ENCODE measurements at places on chromosomes 3 and 15.

DNA sequence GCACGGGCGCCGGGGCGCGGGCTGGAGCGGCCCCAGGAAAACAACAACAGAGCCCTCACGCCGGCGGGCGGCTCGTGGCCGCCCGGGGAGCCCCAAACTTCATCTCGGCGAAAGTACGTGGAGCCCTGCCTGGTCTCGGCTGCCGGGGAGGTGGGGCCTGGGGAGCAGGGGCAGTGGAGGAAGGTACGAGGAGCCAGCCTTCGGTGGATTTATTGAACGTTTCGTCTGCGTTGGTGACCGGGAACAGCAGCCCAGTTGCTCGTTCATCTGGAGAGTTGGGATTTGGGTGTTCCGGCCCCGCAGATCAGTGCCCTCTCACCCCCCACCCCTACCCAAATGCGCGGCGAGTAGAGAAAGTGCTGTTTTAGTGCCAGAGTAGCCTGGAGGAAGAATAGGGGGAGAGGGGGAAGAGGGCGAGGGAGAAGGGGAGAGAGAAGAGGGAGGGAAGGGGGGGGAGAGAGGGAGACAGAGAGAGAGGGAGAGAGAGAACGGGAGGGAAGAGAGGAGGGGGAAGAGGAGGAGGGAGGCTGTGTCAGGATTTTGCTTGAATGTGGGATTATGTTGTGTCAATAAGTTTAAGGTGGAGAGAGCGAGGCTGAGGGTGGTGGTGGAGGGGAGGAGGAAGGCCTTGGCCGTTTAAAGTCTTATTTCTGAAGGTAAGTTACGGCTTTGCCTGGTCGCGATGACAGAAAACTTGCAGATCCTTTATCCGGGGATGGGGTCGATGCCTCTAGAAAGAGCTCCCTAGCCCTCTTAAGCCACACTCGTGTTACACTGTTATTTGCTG is 970 bp downstream of the BBX start:
- DNase-seq, result no peak

DNA sequence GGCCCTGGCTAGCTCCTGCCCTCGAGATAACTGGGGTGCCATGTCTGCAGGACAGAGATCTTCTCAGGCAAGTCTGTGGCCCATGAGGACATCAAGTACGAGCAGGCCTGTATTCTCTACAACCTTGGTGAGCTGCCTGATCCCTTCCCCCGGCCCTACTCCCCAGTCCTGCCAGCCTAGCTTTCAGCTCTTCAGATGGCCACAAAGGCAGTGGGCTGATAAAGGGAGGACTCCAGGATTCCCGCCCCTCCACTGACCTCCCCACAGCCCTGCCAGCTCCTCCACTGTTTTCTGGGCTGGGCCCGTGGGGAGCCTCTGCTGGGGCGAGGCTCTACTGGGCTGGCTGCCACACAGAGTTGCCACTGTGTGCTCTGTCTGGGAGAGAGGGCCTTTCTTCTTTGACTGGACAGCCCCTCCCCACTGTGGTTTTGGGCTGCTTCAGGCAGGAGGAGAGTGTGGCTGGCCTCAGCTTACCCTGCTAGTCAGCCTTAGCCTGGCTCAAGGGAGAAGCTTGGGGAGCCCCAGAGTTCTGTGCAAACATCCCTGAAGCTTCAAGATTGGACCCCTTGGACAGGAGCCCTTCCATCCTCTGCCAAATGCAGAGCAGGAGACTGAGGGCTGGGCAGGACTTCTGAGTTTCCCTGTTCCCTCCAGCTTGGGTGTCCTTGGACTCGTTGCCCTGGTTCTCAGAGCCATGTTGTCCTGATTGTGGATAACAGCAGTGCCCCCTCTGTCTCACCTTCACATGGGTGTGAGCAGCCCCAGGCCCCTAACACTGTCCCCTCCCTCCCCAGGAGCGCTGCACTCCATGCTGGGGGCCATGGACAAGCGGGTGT is 24.4 kb downstream of the PTPN23 start:
- DNase-seq, result no peak

DNA sequence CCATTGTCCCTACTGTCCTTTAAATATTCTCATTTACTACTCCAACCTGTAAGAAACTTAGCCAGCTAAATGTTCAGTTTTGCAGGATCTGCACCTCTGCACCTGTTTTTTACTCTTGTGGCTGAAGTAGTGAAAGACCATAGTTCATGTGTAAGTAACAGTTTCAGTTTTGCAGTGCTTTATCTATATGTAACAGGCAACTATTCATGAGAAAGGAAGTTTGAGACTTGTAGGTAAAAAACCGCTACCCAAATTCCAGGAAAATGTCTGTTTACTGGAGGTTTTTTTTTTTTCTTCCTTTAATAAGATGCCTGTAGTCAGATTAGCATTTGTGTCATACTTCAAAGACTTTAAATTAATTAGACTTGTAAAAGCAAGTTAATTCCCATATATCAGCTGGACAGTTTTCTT is 25.4 kb upstream of the MBNL1 start:
- DNase-seq, result no peak

DNA sequence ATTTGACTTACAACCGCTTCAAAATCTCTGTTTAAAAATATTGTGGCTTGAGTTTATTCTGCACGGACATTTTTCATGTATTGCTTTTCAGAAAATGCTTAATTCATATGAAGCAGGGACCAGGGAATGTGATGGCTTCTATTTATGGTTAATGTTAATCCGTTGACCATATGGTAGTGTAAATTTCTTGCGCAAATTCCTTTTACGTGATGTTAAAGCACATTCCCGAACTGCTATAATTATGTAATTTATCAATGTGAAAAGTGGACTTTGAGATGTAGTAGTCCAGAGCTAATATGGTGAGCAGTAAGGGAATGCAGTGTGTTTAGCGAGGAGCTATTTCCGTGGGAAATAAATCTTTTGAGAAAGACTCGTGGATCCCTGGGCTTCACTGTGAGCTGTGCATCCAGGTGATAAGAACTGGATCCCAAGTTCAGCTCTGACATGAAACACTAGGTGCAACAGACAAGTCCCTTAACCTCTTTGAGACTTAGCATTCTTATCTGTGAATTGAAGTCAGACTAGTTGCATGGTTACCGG is 27.3 kb downstream of the ANAPC13 start:
- no peak for DNase-seq

DNA sequence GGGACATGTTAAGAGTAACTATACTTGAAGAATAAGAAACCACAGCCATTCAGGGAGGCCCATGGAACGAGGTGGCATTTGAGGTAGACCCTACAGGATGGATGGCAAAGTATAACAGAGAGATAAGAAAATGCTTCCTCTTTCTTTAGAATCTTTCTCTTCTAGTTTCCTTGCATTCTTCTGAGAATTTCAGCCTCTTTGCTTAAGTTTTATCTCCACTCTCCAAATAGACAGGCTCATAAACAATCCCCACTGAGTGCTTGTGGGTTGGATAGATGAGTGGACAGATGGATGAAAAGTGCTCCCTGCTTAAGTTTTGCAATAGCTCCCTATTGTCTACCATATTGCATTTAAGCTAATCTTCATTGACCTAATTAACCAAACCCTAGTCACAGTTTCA is 103.7 kb downstream of the MEX3B start:
- DNase-seq, result no peak
